ENCODE measurements at places on chromosomes 7 and 10. TPM values are rescaled to one million over a fixed set of nuclear protein-coding genes. Genes with fewer than 3 reads are reported as not detected.

DNA sequence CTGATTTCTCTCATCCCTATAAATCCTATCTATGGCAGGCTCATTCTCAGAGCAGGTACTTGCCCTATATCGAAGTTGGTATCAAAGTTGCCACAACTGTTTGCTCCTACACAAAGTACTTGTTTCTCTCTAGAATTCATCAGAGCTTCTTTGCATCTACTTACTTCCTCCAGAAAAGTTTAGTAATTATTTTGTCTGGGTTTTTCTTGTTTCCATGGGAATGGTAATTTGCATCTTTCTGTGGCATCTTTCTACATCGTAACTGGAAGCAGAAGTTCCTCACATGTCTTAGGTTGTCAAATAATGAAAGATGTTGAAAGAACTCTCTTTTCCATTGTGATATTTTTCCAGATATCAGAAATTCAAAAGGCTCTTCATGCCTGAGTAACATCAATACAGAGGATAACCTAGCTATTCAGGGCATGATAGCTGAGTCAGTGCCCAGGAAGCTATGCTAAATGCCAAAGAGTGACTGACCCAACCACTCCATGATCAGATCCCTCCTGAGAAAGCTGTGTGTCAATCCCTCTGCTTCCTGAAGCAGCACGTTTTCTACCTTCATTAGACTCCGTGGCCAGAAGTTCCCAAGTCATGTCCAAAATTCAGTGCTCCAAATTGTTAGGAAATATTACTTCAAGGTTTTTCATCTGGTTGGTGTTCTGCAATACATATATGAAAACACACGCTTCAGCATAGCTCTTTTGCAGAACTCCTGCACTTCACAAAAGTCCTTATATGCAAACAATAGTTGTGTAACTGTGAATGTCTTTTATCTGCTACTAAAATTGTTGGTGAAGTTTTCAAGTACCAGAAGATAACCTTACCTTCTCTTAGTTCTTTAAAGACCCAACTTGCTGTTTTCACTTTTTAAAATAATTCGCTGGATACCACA, 216.5 kb downstream of the VTI1A start:
- DNase-seq = no peak

- DNase-seq = no peak
Observed at GRCh38 chr10:79105150-79105739, 36.5 kb downstream of the ZMIZ1 start.

DNA sequence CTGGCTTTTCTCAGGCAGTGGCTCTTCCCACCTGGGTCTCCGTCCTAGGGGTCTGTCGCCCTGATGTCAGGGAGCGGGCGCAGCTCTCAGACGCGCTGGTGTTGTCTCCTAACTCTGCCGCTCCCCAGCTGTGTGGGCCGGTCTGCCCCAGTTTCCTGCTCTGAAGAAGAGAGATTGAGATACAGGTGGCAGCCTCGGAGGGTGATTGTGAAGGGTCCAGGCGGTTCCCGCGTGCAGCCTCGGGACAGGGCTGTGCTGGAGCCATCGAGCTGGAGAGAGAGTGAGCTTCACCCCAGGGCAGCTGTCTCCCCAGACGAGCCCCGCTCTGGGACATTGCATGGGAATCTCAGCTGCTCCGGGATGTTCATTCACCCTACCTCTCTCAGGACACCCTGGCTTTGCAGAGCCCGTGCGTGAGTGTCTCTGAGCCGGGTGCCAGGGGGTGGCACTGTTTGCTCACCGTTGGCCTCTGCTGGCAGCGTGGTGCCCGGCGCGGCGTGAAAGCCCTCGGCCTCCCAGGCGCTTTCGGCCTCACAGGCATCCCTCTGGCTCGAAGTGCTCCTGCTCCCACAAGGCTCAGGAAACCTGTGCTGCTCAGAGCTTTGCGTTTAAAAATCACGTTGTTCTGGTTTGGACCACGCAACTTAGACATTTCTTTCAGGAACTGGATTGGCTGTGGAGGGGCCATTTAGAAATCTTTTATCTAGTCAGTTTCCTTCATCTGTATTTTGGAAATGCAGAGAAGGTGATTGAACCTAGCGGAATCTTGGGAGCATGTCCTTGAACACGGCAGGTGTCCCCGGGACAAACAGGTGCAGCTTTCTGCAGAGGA, 33.8 kb upstream of the ZFAND2A start:
- no peak for DNase-seq

DNA sequence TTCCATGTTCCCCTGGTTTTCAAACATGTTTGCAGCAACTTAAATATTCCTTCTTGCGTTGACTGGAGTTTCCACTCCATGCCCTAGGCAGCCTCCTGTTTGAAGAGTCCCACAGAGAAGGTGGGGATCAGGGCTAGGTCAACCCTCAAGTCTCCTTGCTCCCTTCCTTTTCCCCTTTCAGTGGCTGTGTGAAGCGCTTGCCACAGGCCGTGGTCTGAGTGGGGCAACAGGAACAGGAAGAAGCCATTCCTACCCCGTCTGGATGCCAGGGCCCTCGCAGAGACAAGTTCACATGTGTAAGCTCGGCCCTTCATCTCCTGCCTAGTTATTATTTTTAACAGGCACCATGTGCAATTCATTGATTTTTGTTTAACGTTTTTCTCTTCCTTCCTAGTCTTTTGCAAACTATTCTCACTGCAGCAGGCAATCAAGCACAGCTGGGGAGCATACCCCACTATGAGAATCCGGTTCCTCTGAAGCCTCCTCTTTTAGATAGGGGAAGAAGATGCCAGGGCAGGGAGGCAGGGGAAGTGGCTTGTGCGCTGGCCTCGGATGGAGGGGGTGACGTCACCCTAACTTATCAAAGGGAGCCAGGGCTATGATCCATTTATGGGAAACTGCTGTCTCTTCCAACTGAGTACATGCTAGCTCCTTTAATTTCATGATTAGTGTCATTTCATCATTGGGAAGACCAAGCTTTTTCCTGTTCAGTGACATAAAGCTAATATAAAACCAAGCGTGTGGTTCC, 64.2 kb downstream of the PRLHR start:
- peak; percentile 67 for DNase-seq

The OR2A5 gene
- total RNA-seq = not detected

DNA sequence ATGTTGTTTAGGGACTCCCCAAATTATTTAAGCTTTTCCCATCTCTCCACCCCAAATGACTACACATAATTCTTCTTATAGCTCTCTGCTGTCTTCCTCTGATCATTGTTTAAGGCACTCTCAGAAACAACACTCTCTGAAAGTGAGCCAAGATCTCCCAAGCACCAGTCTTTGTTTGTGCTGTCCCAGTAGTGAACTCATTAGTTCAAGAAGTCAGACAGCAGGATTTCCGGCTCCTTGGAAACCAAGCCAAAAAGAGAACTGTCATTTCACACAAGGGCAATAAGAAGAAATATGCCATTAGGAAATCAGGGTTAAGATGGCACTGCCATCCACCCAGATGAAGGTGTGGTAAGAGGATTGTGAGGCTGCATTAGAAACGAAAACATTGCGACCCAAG, 83.1 kb downstream of the FZD1 start:
- DNase-seq = no peak

- no peak for DNase-seq
Observed at GRCh38 chr7:122300956-122301833, 3.4 kb downstream of the FEZF1 start.

The FAM25G gene
- total RNA-seq = not detected

DNA sequence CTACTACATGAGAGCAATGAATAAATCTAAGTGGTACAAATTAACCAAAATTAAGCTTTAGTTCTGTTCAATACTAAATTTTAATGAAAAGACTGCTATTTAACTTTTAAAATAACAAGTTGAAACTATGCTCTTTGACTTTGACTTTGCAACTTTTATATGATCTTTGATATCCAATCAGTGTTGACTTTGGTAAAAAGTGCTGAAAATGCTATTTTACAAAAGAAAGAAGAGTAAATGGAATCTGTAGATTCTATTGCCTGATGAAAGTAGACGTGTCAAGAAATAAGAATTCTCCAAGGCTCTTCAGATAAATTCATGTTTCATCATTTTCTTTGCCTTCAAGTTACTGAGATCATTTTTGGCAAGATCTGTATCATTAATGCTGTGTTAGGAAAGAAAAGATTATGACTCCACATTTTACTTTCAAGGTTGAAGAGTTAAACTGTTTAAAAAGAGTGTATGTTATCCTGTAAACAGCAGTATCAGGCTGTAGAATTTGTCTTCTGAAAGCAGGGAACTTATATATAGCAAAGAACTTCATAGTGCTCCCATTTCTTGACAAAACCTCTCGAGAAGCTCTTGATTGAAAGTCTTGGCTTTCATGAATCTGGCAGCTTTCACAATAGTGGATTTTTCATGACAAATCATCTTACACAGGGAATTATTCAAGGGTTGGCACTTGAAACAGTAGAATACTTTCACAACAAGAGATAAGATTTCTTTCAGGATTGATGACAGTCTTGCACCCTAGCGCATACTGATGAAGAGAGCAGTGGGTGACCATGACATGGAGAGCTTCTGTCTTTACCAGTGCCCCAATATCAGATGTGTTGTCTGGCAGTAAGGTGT, 72.1 kb downstream of the PTEN start:
- DNase-seq = no peak

GRCh38 chr10:11197266-11197712, 179.6 kb downstream of the CELF2 start:
- DNase-seq = peak; percentile 67

The GATA3 gene
- total RNA-seq = 4.6 TPM

- no peak for DNase-seq
Observed at GRCh38 chr10:14687340-14687739, 87.4 kb downstream of the FAM107B start.

- DNase-seq = peak; percentile 69
Observed at GRCh38 chr7:130941322-130942210, 207.6 kb upstream of the KLF14 start.

GRCh38 chr7:112908086-112908485, 117.9 kb upstream of the TMEM168 start:
- no peak for DNase-seq

DNA sequence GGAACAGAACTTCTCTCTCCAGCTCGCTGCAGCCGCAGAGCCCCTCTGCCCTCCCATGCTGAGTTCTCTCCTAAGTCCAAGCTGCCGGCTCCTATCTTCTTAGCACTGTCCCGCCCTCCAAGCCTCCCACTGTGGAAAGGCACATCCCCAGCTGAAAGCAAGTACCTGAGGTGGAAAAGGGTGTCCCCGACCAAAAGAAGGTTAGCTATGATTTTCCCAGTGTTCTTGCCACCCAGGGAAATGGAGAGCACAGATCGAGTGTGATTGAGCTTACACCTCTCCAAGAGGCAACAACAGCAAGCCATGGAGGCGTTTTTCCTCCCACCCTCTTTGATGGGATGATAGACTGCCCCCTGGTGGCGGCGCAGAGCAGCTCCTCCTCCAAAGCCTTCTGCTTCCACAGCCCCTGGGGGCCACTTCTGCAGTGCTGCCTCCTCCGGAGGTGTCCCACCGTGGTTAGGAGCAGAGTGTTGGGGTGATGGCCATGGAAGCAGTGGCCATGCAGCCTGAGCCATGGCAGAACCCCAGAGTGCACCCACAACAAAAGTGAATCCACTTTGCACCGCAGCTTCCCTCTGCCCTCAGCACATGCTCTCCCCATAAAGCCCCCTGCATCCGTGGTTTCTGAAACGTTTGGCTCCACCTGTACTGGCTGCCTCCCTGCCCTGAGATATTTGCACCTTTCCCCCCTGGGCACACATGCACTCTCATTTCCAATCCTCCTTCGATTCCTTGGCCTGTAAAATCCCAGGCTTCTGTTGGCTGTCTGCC, 143.1 kb upstream of the STK17A start:
- peak; percentile 59 for DNase-seq

GRCh38 chr7:47571331-47572093, 10.4 kb downstream of the TNS3 start:
- DNase-seq = peak; percentile 83

- no peak for DNase-seq
Observed at GRCh38 chr10:3126741-3127346, 45.7 kb downstream of the PITRM1 start.

The IDI2 gene
- total RNA-seq = not detected

- no peak for DNase-seq
Observed at GRCh38 chr7:139949629-139950028, 113.1 kb downstream of the PARP12 start.

DNA sequence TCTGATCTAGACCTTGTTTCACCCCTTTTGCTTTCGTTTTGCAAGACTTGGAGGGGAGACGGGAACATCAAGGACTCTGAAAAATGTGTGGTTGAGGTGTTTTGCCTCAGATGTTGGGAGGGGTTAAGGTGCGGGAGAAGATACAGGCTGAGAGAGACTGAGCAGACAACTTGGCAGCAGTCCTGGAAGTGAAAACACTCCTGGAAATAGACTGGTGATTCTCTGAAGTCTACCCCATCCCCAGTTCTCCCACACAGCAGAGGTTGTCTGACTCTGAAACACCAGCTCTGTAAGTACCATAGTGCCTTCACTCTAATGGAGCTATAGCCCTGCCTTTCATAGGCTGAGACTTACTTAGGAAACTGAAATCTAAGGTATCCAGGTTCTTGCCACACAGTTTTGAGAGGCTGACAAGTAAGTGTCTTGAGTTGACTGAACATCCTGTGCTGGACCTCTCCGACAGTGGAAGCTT, 152.5 kb downstream of the PPP1R9A start:
- no peak for DNase-seq

The CREB3L2 gene
- total RNA-seq = 48.9 TPM

- DNase-seq = peak; percentile 67
Observed at GRCh38 chr10:113680190-113681111, 739 bp downstream of the CASP7 start.

GRCh38 chr7:68888971-68889385, 709.3 kb upstream of the AUTS2 start:
- no peak for DNase-seq

The RASA4B gene
- 22.6 TPM for total RNA-seq

GRCh38 chr7:144525956-144526355, 122.5 kb upstream of the NOBOX start:
- DNase-seq = no peak

Measured in lower lobe of right lung (tissue), 2 donors.